GM23248 (cell line): ENCODE measurements at places on chromosomes 6 and 20.

DNA sequence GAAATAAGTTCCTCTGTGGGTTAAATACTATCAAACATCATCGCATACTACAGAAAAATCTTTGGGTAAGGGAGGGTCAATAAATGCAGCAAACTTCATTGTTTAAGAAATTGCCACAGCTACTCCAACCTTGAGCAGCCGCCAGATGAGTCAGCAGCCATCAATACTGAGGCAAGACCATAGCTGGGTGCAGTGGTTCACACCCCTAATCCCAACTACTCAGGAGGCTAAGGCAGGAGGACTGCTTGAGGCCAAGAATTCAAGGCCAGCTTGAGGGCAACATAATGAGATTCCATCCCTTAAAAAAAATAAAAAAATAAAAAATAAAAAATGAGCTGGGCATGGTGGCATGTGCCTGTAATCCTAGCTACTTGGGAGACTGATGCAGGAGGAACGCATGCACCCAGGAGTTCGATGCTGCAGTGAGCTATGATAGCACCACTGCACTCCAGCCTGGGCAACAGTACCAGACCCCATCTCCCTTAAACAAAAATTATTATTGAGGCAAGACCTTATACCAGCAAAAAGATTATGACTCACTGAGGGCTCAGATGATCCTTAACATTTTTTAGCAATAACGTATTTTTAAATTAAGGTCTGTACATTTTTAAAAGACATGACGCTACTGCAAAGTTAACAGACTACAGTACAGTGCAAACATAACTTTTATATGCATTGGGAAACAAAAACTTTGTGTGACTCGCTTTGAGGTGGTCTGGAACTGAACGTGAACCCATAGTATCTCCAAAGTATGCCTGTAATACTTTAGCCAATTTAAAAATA is 8.8 kb downstream of the SRPK1 start:
- peak; percentile 49 for DNase-seq

- peak; percentile 46 for DNase-seq
Measured at GRCh38 chr6:158143700-158144099, 24.4 kb downstream of the SERAC1 start.

DNA sequence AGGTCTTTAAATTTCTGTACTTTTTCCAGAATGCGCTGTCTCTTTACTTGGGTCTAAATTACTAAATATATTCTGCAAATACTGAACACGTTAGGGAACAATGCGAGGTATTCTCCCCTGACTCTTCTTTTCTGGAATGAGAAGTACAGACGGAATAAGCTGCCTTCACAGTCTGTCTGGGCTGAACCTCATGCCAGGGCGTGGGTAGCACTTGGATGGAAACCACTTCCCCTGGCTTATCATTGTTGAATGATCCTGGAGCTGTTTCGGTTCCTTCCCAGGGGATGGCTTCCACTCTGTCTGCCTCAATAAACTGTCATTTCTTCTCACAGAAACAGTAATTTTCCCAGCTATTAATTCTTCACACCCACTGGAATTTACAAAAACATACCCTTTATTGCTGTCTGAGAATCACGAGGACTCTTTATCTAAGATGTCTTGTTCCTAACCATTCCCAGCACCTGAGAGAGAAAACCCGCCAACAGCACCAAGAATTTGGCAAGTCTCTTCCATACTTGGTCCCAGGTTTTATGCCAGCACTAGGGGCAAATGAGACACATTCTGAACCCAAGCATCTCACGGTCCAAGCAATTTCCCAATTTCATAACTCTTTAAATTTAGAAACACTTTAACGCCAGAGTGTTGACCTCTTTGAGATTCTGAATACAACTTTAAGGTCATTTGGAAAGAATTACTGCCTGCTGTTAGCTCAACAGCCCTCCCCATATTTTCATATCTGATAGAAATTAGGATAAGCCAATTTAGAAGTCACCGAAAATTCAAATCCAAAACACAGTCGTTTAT is 43.2 kb upstream of the ADGRF5 start:
- peak; percentile 27 for DNase-seq

DNA sequence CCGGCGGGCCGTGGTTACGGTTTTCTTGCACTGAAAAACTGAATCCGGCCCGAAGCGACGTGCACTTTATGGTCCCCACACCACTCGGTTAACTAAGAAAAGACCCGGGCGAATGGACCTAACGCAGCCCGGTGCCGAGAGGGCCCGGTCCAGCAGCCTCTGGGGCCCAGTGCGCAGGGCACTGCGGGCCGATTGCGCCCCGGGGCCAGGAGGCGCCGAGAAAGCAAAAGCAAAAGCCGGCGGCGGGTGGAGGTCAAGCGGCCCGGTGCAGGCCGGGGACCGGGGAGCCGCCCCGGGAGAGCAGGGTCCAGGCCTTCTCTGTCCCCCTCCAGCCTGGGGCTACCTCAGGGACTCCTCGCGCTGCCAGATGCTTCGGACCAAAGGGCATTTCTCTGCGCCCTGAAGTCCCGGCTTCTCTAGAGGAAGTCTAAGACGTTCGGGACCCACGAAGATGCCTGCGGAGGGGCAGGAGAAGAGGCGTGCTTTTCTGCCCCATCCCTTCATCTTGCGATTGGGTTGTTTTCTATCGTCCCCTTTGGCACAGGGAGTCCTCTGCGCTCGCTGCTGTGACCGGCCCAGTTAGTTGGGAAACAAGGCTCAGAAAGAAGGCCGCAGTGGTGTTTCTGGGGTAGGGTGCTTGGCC is 4.4 kb downstream of the FOXF2 start:
- DNase-seq: no peak

DNA sequence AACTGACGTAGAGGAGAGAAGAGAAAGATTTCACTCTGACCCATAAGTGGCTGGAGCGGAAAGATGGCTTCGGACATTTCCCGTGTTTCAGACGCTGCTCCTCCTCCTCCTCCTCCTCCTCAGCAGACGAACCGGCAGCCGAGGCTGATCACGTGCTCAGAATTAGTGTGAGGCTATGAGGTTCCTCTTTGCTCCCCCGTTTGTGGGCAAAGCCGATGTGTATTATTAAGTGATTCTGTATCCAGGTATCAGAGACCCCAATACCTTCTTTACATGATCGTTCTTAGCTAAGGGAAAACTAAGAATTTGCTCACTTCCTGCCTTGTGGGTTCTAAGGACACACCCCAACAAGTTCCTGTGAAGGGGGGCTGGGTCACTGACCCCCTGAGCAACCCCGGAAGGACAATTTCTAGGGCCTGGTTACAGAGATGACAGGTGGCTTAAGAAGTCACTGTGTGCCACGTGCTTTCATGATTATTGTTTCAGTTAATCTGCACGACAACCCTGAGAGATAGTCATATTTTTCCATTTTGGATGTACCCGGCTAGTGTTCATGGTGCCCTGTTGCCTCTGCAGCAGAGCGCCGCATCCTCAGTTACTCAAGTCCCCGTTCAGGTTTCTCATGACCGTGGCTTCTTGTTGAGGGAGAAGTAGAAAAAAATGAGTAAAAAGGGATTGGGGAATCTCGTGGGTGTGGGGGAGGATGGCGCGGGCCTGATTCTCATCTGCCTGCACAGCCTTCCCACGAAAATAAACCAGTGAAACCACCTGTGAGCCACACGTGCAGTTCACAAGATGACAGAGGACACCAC is 671.8 kb downstream of the QKI start:
- DNase-seq: no peak

GRCh38 chr6:6315660-6316059 is 4.8 kb downstream of the F13A1 start:
- DNase-seq: peak; percentile 58

GRCh38 chr6:30682143-30683117 is 4.0 kb downstream of the PPP1R18 start:
- peak; percentile 93 for DNase-seq

GRCh38 chr6:1709234-1709641 is 99.5 kb downstream of the FOXC1 start:
- no peak for DNase-seq

- DNase-seq: no peak
Measured at GRCh38 chr20:23752019-23752418, 1.3 kb upstream of the CST1 start.

GRCh38 chr20:43444107-43444506 is 13.6 kb upstream of the SRSF6 start:
- no peak for DNase-seq

- DNase-seq: no peak
Measured at GRCh38 chr6:169917153-169917552, 165.7 kb downstream of the ERMARD start.

- DNase-seq: no peak
Measured at GRCh38 chr6:147691446-147691845, 183.0 kb downstream of the SAMD5 start.

DNA sequence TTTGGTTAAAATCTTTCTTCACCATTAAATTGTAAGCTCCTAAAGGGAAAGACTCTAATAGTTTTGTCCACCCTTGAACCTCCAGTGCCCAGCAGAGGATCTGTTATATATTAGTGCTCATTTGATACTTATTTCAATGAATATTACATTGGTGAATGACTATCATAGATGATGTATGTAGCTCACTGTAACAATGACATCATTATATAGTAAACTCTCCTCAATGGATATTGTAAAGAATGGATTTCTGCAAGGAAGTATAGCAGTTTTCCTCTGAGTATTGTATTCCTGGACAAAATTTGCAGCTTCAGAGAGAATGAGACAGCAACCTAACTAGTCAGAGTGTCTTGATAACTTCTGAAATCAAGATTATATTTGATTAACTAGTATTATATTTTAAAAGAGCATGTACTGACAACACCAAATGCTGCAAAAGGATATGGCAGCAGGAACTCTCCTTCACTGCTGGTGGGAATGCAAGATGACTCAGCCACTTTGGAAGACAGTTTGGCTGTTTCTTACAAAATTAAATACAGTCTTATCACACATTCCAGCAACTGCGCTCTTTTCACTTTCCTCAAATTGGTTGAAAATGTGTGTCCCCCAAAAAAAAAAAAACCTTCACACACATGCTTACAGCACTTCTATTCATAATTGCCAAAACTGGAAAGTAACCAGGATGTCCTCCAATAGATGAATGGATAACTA is 189.8 kb upstream of the OPRM1 start:
- DNase-seq: no peak

GRCh38 chr6:122180132-122180531 is 219.3 kb upstream of the HSF2 start:
- peak; percentile 28 for DNase-seq

- DNase-seq: no peak
Measured at GRCh38 chr6:2477666-2478065, 232.3 kb upstream of the GMDS start.

DNA sequence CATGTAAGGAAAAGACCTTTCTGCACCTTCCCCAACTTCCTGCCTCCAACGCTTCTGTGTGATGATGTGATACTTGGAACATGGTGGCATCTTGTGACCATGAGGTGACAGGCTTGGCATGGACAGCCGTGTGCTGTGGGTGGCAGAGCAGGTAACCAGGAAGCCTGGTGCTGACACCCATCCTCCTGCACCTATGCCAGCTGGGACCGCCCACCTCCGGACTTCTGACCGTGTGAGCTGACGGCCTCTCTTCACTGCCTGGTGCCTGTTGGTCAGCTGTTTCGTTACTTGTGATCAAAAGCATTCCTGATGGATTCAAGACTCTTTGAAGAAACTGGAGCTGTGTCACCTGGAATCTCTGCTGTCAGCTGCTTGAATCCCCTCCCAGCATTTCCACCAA is 70.3 kb downstream of the TMEM242 start:
- no peak for DNase-seq

DNA sequence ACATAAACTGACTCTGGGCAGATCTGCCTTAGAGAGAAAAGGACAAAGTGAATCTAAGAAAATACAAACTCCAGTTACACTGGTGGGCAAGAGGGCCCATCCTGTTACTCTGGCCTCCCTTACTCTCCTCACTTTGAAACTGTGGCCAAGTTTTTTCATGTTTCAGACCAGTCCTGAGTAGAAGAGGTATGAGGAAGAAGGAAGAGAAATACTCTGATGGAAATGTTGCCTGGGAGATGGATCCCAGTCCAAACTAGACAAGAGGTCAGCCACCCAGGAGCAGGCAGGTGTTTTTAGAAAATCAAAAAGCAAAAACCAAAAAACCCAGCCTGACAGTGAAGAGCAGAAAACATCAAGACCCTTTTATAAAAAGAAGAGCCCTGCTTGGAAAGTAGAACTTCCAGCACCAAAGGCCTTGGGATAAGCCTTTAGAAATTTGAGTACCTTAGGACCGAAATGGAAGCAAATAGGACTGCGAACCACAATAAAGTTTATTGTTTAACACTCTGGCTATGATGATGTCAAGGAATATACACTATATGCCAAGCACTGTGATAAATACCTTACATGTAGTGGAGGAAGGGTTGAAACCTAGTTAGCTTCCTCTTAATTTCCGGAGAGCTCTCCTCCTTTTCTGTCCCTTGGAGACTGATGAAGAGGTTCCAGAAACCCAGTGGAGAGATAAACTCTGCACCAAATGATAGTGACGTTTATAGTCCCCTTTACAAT is 123.1 kb downstream of the KLHL32 start:
- DNase-seq: no peak

DNA sequence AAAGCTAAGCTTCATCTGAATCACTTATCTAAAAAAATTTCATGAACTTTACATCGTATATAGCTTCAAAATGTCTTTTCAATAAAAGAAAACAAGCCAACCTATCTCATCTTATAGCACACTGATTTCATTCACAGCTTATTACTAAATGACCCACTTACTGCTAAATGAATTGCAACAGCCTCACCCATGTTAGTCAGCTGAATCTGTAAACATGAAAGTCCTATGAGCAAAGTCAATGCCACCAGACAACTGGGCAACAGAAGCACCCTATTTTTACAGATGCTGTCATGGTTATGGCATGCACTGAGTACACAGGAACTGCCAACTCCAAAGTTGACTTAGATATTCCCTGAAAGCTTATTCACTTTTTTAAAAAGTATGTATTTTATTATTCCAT is 41.2 kb upstream of the DST start:
- DNase-seq: peak; percentile 97

GRCh38 chr6:105880030-105880492 is 206.1 kb upstream of the PRDM1 start:
- DNase-seq: no peak

DNA sequence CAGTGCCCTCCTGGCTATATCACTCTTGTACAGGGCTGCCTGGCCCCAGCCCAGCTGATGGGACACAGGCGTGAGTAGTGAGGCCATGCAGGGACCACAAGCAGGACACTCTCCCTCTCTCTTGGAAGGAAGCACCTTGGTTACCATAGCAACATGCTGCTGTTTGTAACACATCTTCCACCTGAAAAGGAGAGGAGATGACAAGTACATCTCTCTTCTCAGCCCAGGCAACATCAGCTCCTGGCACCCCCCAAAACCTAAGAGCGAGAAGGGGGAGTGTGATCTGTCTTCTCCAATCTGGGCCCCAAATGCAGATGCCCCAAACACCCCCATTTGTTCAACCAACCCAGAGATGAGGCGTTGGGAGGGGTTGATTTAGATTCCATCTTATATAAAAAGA is 49.9 kb downstream of the KCNB1 start:
- DNase-seq: no peak

GRCh38 chr6:5379647-5380242 is 118.4 kb downstream of the FARS2 start:
- DNase-seq: peak; percentile 62

DNA sequence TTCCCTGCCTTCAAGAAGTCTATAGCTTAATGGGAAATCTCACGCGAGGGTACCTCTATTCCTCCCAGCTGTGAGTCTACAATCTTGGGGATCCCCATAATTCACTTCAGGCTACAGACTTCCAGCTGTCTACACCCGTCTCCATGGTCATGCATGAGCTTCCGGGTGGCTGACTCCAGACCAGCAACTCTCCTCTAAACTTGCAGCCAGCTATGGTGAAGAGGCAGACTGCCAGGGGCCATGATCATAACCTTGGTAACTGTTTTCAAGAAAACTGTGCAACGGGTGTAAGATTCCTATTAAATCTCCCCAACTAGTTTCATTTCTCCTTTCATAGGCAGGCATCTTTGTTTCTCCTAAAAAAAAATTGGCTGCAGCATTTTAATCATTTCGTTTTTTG is 534.4 kb upstream of the CHD6 start:
- no peak for DNase-seq

- peak; percentile 65 for DNase-seq
Measured at GRCh38 chr6:20402342-20403069, 827 bp downstream of the E2F3 start.
